ENCODE measurements at places on chromosomes 16 and 17. TPM values are rescaled to one million over a fixed set of nuclear protein-coding genes. Genes with fewer than 3 reads are reported as not detected.

The OSBPL7 gene
- 2.9 TPM for polyA plus RNA-seq

GRCh38 chr17:38900978-38901656 lies 24.3 kb upstream of the LASP1NB start:
- DNase-seq = peak; percentile 95

- DNase-seq = peak; percentile 32
Observed at GRCh38 chr17:45388604-45389325, 43.9 kb downstream of the ARHGAP27 start.

- DNase-seq = peak; percentile 57
Observed at GRCh38 chr16:86716649-86717048, 138.3 kb downstream of the FOXL1 start.

DNA sequence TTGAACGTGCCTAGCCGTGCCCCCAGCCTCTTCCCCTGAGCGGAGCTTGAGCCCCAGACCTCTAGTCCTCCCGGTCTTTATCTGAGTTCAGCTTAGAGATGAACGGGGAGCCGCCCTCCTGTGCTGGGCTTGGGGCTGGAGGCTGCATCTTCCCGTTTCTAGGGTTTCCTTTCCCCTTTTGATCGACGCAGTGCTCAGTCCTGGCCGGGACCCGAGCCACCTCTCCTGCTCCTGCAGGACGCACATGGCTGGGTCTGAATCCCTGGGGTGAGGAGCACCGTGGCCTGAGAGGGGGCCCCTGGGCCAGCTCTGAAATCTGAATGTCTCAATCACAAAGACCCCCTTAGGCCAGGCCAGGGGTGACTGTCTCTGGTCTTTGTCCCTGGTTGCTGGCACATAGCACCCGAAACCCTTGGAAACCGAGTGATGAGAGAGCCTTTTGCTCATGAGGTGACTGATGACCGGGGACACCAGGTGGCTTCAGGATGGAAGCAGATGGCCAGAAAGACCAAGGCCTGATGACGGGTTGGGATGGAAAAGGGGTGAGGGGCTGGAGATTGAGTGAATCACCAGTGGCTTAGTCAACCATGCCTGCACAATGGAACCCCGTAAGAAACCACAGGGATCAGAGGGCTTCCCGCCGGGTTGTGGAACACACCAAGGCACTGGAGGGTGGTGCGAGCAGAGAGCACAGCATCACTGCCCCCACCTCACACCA lies 724 bp downstream of the GAA start:
- DNase-seq = peak; percentile 27

The CCDC200 gene
- polyA plus RNA-seq = not detected

The CLEC19A gene
- polyA plus RNA-seq = not detected

The TEX19 gene
- not detected for polyA plus RNA-seq

- peak; percentile 15 for DNase-seq
Observed at GRCh38 chr16:23729503-23730424, 16.7 kb upstream of the ERN2 start.

The SOX8 gene
- not detected for polyA plus RNA-seq

GRCh38 chr17:77228816-77229215 lies 88.0 kb downstream of the SEC14L1 start:
- DNase-seq = no peak

The CCR7 gene
- 0.20 TPM for polyA plus RNA-seq

DNA sequence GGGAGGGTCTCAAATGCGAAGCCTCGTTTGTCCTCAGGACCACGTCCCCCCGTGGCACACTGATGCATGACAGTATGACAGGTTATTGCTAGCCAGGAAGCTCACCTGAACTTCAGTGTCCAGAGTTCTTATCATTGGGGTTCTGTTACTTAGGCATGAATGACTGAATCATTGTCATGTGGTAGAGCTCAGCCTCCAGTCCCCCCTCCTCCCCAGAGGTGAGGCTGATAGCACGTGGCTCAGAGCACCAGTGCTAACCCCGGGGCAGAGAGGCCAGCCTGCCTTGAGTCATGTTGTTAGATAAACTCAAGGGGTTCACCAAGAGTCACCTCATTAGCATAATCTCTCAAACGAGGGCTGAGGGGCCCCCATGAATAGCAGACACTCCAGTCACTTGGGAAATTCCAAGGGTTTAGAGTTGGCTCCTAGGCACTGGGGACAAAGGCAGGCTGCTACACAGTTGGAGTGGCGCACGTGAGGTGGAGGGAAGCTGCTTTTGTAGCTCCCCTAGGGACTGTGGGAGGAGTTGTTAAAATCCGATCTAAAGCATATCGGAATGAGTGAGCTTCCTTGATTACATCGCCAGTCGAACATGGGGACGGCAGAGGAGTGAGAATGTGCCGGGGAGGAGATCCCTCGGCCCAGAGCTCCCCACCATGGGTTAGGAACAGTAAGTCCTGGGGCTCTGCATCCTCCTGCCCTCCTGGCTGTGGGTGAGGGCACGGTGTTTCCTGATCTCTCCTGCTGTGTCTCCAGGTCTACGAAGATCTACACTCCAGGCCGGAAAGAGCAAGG lies 18.2 kb downstream of the DHX38 start:
- no peak for DNase-seq

- no peak for DNase-seq
Observed at GRCh38 chr16:88299751-88300462, 82.9 kb upstream of the ZNF469 start.

GRCh38 chr17:77571155-77571981 lies 387.1 kb upstream of the TNRC6C start:
- DNase-seq = no peak

DNA sequence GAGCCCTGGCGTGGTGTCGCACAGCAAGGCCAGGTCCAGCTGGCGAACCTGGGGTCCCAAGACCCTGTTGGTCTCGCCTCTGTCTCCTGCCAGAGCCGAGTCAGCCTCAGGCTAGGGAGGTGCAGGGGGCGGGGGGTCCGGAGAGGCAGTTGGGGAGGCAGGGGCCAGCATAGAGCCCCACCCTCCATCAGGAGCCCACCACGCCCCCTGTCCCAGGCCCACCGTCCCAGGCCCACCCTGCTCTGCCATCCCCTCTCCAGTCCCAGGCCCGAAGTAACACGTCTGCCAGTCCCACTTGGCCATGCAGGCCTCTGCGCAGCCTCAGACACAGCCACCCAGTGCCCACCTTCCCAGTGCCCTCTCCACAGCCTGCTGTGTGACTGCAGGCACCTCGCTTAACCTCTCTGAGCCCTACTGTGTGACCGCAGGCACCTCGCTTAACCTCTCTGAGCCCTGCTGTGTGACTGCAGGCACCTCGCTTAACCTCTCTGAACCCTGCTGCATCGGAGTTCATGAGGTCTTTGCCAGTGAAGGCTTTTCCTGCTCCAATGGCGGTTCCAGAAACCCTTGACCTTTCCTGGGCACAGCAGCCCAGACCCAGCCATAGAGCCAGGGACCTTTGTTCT lies 29.3 kb downstream of the ZNF469 start:
- DNase-seq = no peak

The ATP2C2 gene
- not detected for polyA plus RNA-seq

DNA sequence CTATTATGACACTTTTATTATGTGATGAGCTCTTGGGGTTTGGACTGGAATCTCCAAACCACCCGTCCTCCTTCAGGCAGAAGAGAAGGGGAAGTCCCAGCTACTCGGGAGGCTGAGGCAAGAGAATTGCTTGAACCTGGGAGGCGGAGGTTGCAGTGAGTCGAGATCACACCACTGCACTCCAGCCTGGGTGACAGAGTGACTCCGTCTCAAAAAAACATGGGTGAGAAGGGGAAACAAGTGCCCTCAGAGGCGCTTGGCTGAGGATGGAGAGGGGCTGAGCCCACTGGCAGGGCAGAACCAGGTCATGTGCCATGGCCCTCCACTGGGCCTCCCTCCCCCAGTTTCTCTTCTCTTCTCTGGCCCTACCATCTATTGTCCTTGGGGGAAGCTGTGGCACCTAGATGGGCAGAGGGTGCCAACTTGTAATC lies 120.9 kb upstream of the SMURF2 start:
- DNase-seq = no peak

The DPEP1 gene
- not detected for polyA plus RNA-seq

DNA sequence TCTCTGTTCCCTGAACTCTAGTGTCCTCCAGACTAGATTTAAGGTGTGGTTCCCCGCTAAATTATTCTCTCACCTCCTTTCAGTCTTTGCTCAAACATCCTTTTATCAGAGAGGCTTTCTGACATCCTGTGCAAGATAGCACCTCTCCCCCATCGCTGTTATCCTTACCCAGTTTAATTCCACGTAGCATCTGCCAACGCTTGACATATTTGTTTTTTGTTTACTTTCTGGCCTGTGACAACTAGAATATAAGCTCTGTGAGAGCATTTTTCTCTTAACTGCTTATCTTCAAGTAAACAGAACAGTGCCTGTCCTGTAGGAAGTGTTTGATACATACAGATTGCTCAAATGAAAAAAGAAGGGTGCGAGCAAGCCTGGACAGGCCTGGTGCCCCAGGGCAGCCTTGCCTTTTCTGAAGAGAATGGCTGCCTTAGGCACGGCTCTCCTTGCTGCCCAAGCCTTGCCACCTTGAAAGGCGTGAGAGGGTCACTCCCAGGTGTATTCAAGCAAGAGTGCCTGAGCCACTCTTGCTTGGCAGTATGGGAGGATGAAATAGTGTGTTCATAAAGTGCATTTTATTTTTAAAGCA lies 9.7 kb downstream of the DYNLL2 start:
- DNase-seq = peak; percentile 41

- no peak for DNase-seq
Observed at GRCh38 chr17:4657678-4658077, 16.2 kb upstream of the ALOX15 start.

The KIF2B gene
- polyA plus RNA-seq = not detected

DNA sequence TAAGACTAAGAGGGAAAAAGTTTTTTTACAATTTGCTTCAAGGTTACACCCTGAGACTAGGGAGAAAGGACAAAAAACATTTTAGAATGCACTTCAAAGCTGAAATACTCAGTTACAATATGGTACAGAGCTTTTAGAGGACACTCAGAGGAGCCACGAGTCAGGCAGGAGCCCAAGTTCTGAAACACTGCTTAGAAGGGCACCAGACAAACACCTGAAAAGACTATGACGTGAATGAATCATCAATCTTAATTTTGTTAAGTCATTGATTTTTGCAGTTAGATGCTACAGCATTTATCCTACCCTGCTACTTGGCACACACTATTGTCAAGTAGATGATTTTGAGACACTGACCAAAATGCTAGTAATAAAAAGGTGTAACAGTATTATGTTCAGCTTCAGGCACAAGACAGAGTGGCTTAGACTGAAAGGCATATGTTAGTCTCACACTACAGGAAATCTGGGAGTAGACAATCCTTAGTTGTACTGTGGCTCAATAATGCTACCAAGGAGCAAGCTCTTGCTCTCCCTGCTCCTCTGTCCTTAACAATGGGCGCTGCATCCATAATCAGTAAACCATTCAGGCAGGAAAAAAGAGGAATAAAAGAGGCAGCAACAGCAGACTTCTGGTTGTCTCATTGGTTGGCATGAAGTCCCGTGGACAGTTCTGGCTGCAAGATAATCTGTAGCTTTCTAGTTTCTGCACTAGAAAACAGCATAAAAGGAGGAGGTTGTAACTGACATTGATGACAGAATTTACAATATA lies 151.8 kb downstream of the ABCA8 start:
- DNase-seq = no peak

The CES5A gene
- not detected for polyA plus RNA-seq

The DNAI2 gene
- polyA plus RNA-seq = not detected

- DNase-seq = peak; percentile 43
Observed at GRCh38 chr17:62995377-62995885, 29.4 kb downstream of the TANC2 start.

The CFAP97D1 gene
- 0.03 TPM for polyA plus RNA-seq

The ASPHD1 gene
- 2.7 TPM for polyA plus RNA-seq

DNA sequence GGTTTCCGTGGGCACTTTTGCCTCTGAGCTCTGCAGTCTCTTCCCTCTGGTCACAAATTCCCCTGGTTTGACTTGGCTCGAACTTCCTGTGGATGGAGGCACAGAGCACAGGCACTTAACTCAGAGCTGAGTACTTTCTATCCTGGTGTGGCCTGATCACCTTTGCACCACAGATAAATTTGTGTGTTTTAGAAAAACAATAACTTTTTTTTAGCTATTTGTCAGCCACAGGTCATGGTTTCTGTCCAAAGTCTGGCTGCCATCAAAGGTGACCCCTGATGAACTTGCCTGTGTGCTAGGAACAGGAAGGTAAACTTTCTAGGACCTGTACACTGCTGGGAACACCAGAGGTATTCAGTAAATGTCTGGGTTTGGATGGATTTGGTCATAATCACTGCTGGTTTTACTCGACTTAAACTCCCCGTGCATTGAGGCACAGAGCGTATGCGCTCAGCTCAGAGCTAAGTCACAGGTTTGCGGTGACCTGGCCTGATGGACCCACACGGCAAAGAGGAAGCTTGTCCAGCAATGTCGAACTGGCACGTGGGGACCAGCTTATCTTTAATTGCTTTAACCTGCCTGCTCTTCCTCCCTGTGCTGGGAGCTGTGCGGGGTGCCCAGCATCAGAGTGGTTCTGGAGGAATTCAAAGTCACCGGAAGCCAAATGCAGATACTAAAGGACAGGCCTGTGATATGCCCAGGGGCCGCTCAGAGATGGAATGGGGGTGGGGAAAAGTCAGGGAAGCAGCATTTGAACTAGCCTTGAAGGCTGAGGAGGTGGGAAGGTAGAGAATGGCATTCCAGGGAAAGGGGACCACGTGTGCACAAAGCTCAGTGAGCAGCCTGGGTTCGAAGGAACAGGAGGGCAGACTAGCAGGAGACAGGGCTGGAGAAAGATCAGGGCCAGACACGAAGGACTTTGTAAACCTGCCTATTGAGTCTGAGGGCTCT lies 12.9 kb downstream of the SLC13A5 start:
- DNase-seq = no peak

The CCL7 gene
- polyA plus RNA-seq = not detected

The RNF112 gene
- not detected for polyA plus RNA-seq

DNA sequence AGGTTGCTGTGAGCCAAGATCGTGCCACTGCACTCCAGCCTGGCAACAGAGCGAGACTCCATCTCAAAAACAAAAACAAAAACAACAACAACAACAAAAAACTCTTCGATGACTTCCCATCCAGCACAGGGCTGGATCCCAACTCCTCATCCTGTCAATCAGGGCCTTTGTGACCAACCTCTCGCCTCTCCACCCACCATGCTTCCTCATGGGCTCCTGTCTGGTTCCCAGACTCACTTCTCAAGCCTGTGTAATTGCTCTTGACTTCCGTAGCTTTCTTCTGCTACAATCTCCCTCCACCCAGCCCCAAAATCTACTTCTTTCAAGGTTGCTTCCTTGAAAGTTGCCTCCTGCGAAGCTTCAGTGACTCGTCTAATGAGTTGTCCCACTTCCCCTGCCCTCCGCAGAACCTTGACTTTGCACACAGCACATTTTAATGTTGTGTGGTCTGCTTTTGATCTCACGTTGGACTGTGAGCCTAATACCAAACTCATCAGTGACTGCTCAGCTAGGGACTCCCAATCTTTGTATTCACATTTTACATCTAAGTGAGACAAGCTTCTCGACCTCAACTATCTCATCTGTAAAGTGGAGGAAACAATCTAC lies 936 bp upstream of the RASL10B start:
- DNase-seq = no peak

GRCh38 chr17:28395426-28395825 lies 10.6 kb downstream of the SLC46A1 start:
- DNase-seq = no peak

Measured in mammary epithelial cell (primary cell).